Stimulated activated CD8-positive, alpha-beta memory T cell treated with anti-CD3 and anti-CD28 coated beads, Interleukin-4, amount 100 ng/mL, for 1 hour (primary cell): ENCODE measurements at places on chromosomes 4 and X.

DNA sequence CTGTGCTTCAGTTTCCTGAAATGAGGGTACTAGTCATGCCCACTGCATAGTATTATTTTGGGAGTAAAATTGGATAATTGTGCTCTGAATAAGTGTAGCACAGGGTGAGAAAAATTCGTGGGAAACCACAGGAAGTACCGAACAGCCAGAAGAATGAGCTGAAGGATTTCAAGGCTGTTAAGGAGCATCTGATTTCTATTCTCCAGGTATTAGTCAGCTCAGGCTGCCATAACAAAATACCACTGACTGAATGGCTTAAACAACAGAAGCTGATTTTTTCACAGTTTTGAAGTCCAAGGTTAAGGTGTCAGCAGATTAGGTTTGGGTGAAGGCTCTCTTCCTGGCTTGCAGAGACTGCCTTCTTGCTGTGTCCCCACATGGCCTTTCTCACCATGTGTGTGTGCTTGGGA is 41.9 kb downstream of the WWC2 start:
- DNase-seq, result no peak

DNA sequence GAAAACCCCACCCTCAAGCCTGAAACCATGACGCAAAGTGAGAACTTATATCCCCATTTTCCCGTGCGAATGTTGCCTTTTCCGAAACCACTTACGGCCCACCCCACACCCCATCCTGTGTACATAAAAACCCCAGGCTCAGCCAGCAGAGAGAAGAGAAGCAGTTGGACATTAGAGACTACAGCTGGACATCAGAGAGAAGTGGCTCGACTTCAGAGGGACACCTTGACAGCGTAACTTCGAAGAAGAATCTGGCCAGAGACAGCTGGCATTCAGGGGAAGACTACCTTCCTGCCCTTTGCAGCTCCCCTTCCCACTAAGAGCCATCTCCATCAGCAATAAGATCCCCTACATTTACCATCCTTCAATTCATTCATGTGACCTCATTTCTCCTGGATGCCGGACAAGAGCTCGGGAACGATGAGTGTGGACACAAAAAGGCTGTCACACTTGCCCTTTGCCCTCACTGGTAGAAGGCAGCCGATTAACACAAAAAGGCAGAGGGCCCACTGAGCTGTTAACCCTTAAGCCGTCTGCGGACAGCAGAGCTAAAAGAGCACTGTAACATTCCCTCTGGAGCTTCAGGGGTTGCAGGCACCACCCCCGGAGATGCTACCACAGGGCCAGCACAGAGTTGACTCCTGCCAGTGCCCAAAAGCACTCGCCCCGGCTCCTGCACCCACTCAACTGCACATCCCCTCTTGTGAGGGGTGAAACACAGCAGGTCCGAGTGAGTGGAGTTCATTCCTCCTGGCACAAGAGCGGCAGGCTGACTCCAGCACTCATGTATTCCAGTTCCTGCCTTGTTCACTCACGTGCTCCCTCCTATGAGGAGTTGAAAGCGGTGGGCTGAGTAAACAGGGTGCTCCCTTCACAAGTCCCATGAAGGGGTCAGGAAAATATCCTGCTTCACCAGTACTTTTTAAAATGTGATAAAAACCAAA is 7.5 kb downstream of the CHM start:
- DNase-seq, result no peak

DNA sequence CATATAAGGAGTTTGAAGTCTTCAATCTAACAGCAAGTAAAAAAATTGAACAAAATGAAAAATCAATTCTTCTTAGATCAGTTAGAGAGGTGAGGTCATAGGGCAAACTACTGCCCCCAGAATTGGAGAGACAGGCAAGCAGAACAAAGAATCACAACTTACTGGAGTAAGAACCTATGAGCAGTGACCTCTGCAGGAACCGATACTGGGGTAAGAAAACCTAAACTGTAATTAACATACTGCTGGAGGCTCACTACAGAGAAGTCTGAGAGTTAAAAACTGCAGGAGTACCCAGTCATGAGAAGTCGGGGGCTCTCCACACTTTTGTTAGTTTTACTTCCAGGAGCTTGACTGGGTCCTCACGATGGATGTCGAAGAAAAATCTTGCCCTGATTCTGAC is 16.0 kb downstream of the CLDN22 start:
- no peak for DNase-seq

DNA sequence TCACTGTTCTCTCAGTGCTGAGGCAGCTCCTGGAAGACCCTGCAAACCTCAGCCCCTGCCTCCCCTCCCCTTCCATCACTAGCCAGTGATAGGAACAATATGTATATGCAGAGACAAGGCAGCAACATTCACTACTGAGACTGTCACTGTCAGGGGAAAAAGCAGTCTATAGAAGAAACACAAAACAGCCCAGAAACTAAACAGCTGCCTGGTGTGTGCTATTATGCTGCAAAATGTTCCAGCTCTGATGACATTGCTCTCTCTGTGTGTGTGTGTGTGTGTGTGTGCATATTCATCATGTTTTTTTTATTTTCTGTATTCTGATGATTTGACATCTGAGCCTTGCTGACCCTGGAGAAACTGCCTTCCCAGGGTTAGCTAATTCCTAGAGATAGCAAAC is 147.2 kb downstream of the SPATA18 start:
- DNase-seq, result no peak

- DNase-seq, result no peak
These were observed 24.5 kb upstream of the HNRNPD start for GRCh38 chr4:82398263-82398662.

GRCh38 chr4:121277194-121278105 is 103.4 kb downstream of the QRFPR start:
- no peak for DNase-seq

- DNase-seq, result no peak
These were observed 879.3 kb upstream of the SLIT2 start for GRCh38 chr4:19372390-19372789.

- no peak for DNase-seq
These were observed 456 bp downstream of the SNX12 start for GRCh38 chrX:71067712-71068043.

DNA sequence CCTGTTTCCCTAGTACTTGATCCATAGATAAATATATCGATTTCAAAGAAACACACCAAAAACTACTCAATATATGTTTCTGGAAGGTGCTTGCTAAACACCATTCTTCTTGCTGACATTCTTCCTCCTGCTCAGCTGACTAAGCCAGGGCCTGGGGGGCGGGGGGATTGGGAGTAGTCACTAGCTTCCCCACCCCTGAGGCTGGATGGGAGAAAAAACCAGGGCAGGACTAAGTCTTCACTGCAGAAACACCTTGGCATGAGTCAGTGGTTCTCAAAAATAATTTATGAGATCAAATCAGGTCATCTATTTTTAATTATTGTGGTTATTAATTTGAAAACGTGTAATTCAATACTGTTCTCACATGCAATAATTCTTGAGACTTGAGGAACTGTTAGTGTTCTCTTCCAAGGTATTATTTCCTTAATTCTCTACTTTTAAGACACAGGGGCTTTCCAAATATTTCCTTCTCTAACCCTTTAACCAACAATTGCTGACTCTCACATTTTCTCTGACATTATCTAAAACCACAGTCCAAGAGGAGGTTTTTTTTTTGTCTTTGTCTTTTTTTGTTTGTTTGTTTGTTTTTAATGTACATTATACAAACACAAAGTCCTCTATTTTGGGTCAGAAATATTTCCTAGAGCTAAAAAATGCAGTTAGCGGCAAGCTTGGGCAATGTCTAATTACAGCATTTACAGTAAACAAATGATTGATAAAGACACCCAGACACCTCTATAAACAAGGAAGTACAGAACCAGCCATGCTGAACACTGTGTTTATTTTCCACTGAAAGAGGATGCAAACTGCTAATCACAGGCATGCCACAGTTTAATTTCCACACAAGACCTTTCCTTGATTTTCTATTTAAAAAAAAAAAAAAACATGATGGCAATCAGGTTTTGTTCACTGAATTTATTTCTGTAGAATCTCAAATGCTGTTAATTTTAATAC is 120.3 kb upstream of the USP9X start:
- DNase-seq, result no peak

DNA sequence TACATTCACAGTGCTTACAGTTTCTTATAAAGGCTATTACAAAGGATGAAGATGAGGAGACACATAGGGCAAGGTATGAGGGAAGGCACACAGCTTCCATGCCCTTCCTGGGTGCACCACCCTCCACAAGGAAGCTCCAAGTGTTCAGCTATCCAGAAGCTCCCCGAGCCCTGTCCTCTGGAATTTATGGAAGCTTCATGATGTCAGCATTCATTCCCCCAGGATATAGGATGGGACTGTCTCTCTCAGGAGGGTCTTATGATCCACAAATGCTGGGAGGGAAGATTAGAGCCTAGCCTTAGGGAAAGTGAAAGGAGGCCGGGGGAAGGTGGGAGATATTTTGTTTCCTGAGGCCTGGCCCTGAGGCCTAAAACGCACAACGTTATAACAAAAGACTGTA is 236.0 kb downstream of the ANK2 start:
- DNase-seq, result no peak

- DNase-seq, result no peak
These were observed 327.1 kb downstream of the STIM2 start for GRCh38 chr4:27187786-27188185.

DNA sequence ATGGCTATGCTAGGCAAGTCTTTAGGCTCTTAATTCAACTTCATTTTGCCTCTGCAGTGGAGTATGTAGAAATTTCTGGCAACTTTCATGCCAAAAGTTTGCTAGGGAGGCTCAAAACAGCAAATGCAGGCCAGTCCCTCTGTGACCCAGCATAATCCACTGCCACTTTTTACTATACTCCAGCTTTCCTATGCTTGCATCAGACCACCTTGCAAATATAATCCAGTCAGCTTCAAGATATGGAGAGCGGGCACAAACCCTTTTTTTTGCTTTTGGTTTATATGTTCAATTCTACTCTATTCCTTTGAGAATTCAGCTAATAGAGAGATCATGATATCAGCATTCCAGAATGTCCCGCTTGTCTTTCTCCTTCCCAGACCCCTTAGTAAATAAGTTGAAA is 192.0 kb upstream of the PABPC4L start:
- no peak for DNase-seq

DNA sequence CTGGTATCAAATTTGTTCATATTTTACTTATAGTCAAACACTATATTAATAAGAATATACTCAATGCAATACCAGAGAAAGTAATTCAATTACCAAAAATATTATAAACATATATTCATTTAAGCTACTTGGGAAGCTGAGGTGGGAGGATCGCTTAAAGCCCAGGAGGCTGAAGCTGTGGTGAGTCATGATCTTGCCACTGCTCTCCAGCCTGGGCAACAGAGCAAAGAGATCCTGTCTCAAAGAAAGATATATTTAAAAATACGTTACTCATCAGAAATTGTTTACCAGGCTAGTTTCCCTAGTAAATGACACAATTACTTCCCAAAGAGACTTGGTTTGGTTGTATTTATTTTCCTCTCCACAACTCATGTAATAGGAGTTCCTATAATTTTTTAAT is 433.6 kb downstream of the GASK1B start:
- no peak for DNase-seq

GRCh38 chr4:140497747-140498636 is at the start of gene MGAT4D:
TSS of gene MGAT4D (minus strand) at chr4:140498293. CDS start at chr4:140498222, 71 bp downstream.
- DNase-seq, result no peak

GRCh38 chr4:4990857-4991540 is 28.3 kb downstream of the CYTL1 start:
- DNase-seq, result no peak

GRCh38 chr4:150342945-150343344 is 239.0 kb upstream of the MAB21L2 start:
- DNase-seq, result no peak

DNA sequence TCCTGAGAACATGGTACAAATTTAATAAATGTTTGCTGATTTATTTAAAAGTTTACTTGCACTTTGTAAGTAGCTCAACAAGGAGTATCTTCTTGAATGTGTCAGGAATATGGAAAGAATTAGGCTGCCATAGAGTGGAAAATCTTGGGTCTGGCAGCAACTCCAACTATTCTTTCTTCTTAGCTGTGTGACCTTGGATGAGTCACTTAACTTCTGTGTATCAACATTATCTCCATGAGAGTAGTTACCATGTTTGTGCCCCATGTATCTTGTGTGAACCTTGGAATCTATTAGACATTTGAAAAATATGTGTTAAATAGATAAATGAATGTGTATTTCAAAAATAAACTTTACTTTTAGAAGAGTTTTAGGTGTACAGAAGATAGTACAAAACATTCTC is 348.8 kb downstream of the GBA3 start:
- DNase-seq, result no peak

- no peak for DNase-seq
These were observed 40.9 kb downstream of the CPEB2 start for GRCh38 chr4:15043226-15043625.

DNA sequence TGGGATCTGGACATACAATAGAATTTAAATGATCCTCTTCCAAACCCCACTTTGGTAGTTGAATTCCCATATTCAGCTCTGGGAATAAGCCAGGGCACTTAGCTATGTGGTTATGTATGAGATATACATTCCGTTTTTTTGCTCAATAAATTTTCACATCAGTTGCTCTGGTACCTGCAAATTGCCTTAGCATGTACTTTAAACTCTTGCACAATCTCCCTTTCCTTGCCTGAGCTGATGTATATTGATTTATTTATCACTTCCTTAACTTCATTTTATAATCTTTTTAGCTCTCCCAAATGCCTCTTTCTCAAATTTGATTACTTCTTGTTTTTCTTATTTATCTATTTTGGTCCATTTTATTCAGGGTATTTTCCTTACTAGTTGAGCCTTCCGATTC is 90.1 kb upstream of the AGA start:
- DNase-seq, result no peak

GRCh38 chrX:112066813-112067212 is 15.8 kb downstream of the TRPC5 start:
- DNase-seq, result no peak

DNA sequence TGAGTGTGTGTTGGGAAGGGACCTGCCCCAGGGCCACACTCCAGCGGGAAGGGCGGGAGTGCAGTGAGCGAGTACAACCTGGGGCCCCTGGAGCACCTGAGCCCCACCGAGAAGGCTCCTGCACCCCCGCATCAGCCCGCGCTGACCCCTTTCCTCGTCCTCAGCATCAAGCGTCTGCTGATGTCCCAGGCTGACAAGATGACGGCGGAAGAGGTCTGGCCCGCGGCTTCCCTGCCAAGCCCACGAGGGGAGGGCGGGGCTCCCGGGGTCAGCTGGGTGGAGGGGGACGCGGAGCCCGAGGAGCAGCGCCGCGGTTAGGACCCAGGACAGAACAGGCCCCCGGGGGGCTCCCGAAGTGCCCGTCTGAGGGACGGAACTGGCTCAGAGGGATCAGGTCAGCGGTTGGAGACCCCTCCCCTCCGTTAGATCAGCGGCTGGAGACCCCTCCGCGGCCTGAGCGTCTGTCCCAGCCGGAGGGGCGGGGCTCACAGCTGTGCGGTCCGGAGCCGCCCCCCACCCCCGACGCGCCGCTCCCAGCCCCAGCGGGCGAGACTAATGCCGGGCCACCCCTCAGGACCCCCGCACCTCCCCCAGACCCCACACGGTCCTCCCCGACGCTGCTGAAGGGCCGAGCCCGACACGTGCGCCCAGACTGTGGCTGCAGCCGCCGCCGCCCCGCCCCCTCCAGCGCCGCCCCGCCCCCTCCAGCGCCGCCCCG is 6.7 kb downstream of the MYL5 start:
- no peak for DNase-seq

- no peak for DNase-seq
These were observed 109.2 kb upstream of the NPY2R start for GRCh38 chr4:155099231-155099630.
